Gastrocnemius medialis (tissue), 4 donors: ENCODE measurements at places on chromosomes 11 and 22. TPM values are rescaled to one million over a fixed set of nuclear protein-coding genes. Genes with fewer than 3 reads are reported as not detected.
A peak's percentile ranks its signal among the peaks of the same experiment; 100 is the strongest.

The PTGDR2 gene
- total RNA-seq, result 4.3 TPM

The OR9G4 gene
- total RNA-seq, result not detected

The MAPK8IP1 gene
- total RNA-seq, result 1.4 TPM

The BET1L gene
- 11.3 TPM for total RNA-seq

GRCh38 chr11:73172992-73173656, 31.0 kb upstream of the FCHSD2 start:
- no peaks in the 10 kb centered on the region for H3K27me3 ChIP-seq
- peak; percentile 1 for DNase-seq
- no peaks in the 10 kb centered on the region for H3K36me3 ChIP-seq
- H3K4me1 ChIP-seq, result peaks cover 26% of the 10 kb centered on the region
- H3K27ac ChIP-seq, result no peak overlapping the region

GRCh38 chr11:63705526-63705925, 24.2 kb downstream of the RTN3 start:
- DNase-seq, result no peak
- no peaks in the 10 kb centered on the region for H3K27me3 ChIP-seq
- no peak overlapping the region for H3K4me3 ChIP-seq
- no peaks in the 10 kb centered on the region for H3K36me3 ChIP-seq
- H3K4me1 ChIP-seq, result no peaks in the 10 kb centered on the region
- H3K27ac ChIP-seq, result no peak overlapping the region

GRCh38 chr11:72174302-72175070, 17.5 kb upstream of the FOLR1 start:
- no peaks in the 10 kb centered on the region for H3K4me1 ChIP-seq
- no peak for DNase-seq
- H3K4me3 ChIP-seq, result no peak overlapping the region
- H3K36me3 ChIP-seq, result no peaks in the 10 kb centered on the region
- no peak overlapping the region for H3K27ac ChIP-seq

- no peak for DNase-seq
- no peaks in the 10 kb centered on the region for H3K36me3 ChIP-seq
- no peak overlapping the region for H3K27ac ChIP-seq
- H3K4me3 ChIP-seq, result no peak overlapping the region
- no peaks in the 10 kb centered on the region for H3K27me3 ChIP-seq
- H3K4me1 ChIP-seq, result no peaks in the 10 kb centered on the region
Measured at GRCh38 chr22:31905356-31905755, 39.0 kb upstream of the YWHAH start.
